Stomach (tissue), 19 donors: ENCODE measurements at places on chromosomes 4 and X. TPM values are rescaled to one million over a fixed set of nuclear protein-coding genes. Genes with fewer than 3 reads are reported as not detected.
A peak's percentile ranks its signal among the peaks of the same experiment; 100 is the strongest.

GRCh38 chr4:72564184-72564583, 4.8 kb downstream of the ADAMTS3 start:
- peaks cover 4% of the 10 kb centered on the region for H3K27me3 ChIP-seq
- DNase-seq: no peak
- H3K36me3 ChIP-seq: no peaks in the 10 kb centered on the region
- H3K27ac ChIP-seq: no peak overlapping the region
- H3K4me1 ChIP-seq: no peaks in the 10 kb centered on the region

DNA sequence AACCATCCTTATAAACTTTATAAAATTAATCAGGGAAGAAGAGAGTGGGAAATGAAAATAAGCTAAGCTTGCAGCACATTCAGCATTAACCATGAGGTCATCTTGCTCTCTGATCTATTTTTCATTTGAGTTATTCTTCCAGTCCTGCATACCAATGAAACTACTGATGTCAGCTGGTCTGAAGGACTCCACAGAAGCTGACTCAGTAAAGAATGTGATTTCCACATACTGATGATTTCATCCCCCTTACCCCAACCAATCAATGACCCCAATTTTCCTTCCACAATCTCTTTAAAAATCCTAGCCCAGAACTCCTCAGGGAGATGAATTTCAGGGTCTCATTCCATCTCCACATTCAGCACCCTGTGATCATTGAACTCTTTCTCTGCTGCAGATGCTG, 18.8 kb upstream of the DSPP start:
- H3K27ac ChIP-seq: peak overlapping the region; percentile 5
- H3K4me1 ChIP-seq: no peaks in the 10 kb centered on the region
- DNase-seq: peak; percentile 61
- no peak overlapping the region for H3K4me3 ChIP-seq
- no peaks in the 10 kb centered on the region for H3K27me3 ChIP-seq

GRCh38 chr4:159103384-159103990, 608 bp downstream of the RAPGEF2 start:
- peak overlapping the region; percentile 97 for H3K4me3 ChIP-seq
- peaks cover 49% of the 10 kb centered on the region for H3K4me1 ChIP-seq
- H3K36me3 ChIP-seq: no peaks in the 10 kb centered on the region
- H3K27ac ChIP-seq: peak overlapping the region; percentile 98
- DNase-seq: peak; percentile 77
- no peaks in the 10 kb centered on the region for H3K27me3 ChIP-seq

DNA sequence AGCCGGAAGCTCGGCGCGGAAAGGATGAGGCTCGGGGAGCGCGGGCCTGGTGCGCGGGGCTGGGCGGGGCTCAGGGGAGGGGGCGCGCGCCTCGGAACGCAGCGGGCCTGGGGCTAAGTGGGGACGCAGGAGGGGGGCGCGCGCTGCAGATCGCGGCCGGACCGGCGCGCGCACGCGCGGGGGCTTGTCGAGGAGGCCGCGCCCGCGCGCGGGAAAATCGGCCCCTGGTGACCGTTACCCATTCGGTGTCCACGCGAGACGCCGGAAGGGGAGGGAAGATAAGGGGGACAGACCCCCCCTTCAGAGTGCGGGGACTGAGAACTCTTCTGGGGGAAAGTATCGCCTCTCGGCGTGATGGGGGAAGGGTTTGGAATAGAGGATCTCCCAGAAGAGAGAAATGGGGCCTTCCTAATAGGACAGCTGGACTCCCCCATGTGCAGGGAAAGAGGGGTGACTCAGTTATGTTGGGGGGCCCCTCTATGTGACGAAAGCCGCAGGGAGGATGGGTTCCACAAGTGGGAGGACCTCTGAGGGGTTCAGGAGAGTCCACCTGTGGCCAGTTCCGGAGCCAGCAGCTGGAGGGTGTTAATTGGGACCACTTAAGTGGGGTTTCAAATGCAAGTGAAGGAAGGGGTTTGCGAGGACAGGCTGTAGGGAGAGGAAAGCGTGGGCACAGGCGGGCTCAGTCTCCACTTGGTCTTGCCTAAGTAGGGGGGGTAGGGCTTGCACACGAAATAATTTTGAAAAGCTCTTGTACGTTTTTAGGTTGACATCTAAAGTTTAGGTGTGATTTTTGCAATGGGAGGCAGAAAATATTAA, 584 bp downstream of the SUV39H1 start:
- peak overlapping the region; percentile 93 for H3K27ac ChIP-seq
- peak overlapping the region; percentile 94 for H3K4me3 ChIP-seq
- peaks cover 16% of the 10 kb centered on the region for H3K4me1 ChIP-seq
- no peak for DNase-seq
- no peaks in the 10 kb centered on the region for H3K27me3 ChIP-seq
- H3K36me3 ChIP-seq: peaks cover 30% of the 10 kb centered on the region

DNA sequence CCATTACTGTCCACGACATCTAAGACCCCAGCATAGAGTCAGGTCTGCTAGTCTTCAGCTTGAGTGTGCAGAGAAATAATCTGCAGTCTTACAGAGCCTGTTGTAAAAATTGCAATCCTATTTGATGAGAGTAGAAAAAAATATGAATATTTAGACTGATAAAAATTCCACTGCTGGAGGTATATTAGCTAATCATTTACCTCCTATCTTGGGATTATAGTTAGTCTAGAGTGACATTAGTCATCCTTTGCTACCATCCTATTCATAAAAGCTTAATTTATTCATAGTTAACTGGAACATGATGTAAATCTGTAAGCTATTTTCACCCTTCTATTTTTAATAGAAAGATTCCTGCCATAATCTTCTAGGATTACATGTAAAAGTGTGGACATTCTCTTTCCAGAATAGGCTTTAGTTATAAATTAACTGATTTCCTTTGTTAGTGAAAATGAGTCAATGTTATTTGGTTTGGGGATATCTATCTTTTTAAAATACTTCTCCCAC, 26.7 kb downstream of the C4orf54 start:
- H3K4me3 ChIP-seq: no peak overlapping the region
- no peak overlapping the region for H3K27ac ChIP-seq
- H3K27me3 ChIP-seq: no peaks in the 10 kb centered on the region
- no peak for DNase-seq
- no peaks in the 10 kb centered on the region for H3K36me3 ChIP-seq

DNA sequence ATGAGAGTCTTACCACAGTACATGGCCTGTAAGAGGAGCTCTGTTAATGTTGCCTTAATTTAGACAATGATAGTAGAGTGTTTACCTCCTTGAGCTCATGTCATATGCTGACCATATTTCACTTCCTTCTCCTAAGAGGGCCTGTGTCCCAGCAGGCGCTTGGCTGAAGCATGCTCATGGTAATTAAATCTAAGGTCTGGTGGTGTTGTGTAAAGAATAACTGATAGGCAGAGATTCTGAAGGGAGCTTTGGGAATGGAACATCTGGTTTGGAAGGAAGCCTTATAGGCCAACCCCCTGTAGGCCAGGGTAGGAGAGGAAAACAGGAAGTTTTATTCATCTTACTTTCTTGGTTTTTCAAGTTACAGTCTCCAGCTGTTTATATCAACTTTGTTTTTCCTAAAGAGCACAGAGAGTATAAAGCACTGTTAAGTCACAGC, 300.2 kb downstream of the USP46 start:
- no peaks in the 10 kb centered on the region for H3K4me1 ChIP-seq
- peak; percentile 43 for DNase-seq
- no peak overlapping the region for H3K4me3 ChIP-seq
- H3K27me3 ChIP-seq: no peaks in the 10 kb centered on the region

GRCh38 chr4:55592014-55592413, at the start of gene PDCL2:
PDCL2 (minus strand) TSS chr4:55592245; CDS start chr4:55592109, 136 bp downstream.
- H3K36me3 ChIP-seq: no peaks in the 10 kb centered on the region
- no peak within 1 kb of the TSS for H3K27ac ChIP-seq
- no peaks in the 10 kb centered on the region for H3K27me3 ChIP-seq
- H3K4me3 ChIP-seq: no peak within 1 kb of the TSS
- peak; percentile 2 for DNase-seq
- H3K4me1 ChIP-seq: no peaks in the 10 kb centered on the region

DNA sequence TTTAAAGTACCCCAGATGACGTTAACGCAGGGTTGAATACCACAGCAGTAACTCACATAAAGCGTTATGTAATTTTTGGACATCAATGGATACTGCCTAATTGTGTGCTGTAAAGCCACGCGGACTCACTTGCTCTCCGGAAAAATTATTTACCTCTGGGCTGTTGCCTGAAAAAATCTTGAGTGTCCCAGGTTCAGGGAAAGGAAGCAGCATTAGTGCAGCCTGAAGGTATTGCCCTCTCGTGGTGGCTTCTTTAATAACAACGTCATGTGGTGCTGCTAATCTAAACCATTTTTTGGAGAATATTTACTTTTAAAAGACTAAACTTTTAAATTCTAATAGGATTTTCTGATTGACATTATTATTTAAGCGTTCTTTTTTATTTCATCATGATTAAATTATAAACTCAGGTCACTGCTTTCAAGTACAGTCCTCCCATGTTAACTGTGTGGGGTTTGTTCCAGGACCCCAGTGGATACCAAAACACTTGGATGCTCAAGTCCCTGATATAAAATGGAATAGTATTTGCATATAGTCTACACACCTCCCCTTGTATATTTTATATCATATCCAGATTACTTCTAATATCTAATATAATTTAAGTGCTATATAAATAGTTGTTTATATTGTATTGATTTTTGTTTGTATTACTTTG, 384.8 kb downstream of the FAM133A start:
- H3K4me3 ChIP-seq: no peak overlapping the region
- H3K27me3 ChIP-seq: no peaks in the 10 kb centered on the region
- no peaks in the 10 kb centered on the region for H3K4me1 ChIP-seq
- no peak for DNase-seq

DNA sequence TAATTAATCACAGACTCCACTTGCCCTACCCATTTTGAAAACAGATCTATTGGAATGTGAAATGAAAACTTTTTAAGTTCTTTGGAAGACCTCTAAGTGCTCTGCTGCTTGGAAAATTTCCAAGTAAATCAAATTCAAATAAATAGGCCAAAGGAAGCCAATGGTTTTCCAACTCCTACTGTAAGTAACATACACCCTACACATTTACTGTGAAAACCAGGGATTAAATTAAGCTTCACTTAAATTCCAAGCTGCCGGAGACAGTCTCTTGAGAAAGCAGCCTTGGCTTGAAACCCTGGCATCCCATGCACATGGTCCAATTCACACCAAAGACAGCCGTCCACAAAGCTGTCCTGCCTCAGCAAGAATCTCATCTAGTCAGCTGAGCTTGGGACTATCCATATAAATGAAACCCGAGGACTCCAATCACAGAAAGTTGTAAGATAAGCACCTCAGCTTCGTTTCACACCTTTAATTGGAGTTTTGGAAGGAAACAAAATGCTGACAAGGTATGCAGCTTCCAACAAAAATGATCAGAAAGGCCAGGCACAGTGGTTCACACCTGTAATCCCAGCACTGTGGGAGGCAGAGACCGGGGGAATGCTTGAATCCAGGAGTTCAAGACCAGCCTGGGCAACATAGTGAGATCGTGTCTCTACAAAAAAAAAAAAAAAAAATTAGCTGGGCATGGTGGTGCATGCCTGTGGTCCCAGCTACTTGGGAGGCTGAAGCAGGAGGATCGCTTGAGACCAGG, 88.6 kb downstream of the APBB2 start:
- no peak for DNase-seq
- peaks cover 18% of the 10 kb centered on the region for H3K4me1 ChIP-seq
- H3K4me3 ChIP-seq: no peak overlapping the region
- H3K27ac ChIP-seq: no peak overlapping the region

- H3K27ac ChIP-seq: no peak overlapping the region
- H3K4me1 ChIP-seq: no peaks in the 10 kb centered on the region
- DNase-seq: no peak
- peaks cover 45% of the 10 kb centered on the region for H3K36me3 ChIP-seq
- no peaks in the 10 kb centered on the region for H3K27me3 ChIP-seq
These were observed 75.3 kb downstream of the DHRSX start for GRCh38 chrX:2425286-2426071.

- H3K36me3 ChIP-seq: no peaks in the 10 kb centered on the region
- no peak overlapping the region for H3K27ac ChIP-seq
- H3K4me1 ChIP-seq: no peaks in the 10 kb centered on the region
- H3K27me3 ChIP-seq: no peaks in the 10 kb centered on the region
- H3K4me3 ChIP-seq: no peak overlapping the region
- no peak for DNase-seq
These were observed 25.8 kb upstream of the VEGFC start for GRCh38 chr4:176818531-176818930.

GRCh38 chr4:61950625-61951024, 750.5 kb downstream of the ADGRL3 start:
- no peaks in the 10 kb centered on the region for H3K27me3 ChIP-seq
- no peak for DNase-seq
- no peak overlapping the region for H3K27ac ChIP-seq
- no peaks in the 10 kb centered on the region for H3K36me3 ChIP-seq
- H3K4me1 ChIP-seq: no peaks in the 10 kb centered on the region
- H3K4me3 ChIP-seq: no peak overlapping the region

GRCh38 chr4:111269439-111269838, 646.6 kb upstream of the PITX2 start:
- H3K4me3 ChIP-seq: no peak overlapping the region
- no peaks in the 10 kb centered on the region for H3K4me1 ChIP-seq
- no peak for DNase-seq
- H3K27ac ChIP-seq: no peak overlapping the region
- no peaks in the 10 kb centered on the region for H3K36me3 ChIP-seq

GRCh38 chrX:99572711-99573110, 837.4 kb downstream of the PCDH19 start:
- H3K27ac ChIP-seq: no peak overlapping the region
- no peak overlapping the region for H3K4me3 ChIP-seq
- H3K27me3 ChIP-seq: no peaks in the 10 kb centered on the region
- no peak for DNase-seq

DNA sequence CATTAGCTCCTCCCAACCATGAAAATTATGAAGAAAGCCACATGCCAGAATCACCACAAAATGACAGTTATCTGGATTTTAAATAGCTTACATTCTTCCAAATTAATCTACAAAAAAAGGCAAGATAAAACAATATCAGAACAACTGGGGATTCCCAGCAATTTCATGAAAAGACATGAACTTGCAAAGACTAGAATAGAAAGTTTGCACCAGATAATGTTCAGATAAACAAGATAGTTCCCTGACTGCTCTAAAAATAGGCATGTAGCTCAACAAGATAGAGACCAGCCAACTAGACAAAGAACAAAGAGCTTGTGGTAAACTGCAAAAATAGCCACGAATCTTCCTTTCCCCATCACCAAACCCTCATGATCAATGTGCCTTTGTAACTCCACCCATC, 30.3 kb upstream of the DDX53 start:
- H3K27ac ChIP-seq: no peak overlapping the region
- H3K36me3 ChIP-seq: no peaks in the 10 kb centered on the region
- no peak overlapping the region for H3K4me3 ChIP-seq
- DNase-seq: no peak
- no peaks in the 10 kb centered on the region for H3K27me3 ChIP-seq
- H3K4me1 ChIP-seq: no peaks in the 10 kb centered on the region

DNA sequence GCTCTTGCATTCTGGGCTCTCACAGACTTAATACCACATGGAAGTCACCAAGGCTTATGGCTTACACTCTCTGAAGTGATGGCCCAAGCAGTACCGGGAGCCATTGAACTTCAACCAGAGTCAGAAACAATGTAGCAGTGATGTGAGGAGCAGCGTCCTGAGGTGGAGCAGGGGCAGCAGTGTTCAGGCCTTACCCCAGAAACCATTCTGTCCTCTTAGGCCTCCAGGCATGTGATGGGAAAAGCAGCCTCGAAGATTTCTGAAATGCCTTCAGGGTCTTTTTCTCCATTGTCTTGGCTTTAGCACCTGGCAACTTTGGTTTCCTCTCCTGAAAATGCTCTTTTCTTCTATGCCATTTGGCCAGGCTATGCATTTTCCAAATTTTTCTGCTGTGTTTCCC, 22.8 kb upstream of the PIN4 start:
- no peak overlapping the region for H3K27ac ChIP-seq
- no peaks in the 10 kb centered on the region for H3K36me3 ChIP-seq

Gene FHDC1
- 6.7 TPM for total RNA-seq

Gene CXorf65
- total RNA-seq: not detected

Gene CXCL13
- not detected for total RNA-seq

Gene CEP44
- total RNA-seq: 19.6 TPM

Gene HOPX
- total RNA-seq: not detected

Gene DMRTC1
- 30.3 TPM for total RNA-seq

Gene PDE5A
- 87.9 TPM for total RNA-seq

Gene GK
- 11.0 TPM for total RNA-seq

Gene ENPEP
- 0.72 TPM for total RNA-seq
